ENCODE measurements at places on chromosomes 5 and 9.

DNA sequence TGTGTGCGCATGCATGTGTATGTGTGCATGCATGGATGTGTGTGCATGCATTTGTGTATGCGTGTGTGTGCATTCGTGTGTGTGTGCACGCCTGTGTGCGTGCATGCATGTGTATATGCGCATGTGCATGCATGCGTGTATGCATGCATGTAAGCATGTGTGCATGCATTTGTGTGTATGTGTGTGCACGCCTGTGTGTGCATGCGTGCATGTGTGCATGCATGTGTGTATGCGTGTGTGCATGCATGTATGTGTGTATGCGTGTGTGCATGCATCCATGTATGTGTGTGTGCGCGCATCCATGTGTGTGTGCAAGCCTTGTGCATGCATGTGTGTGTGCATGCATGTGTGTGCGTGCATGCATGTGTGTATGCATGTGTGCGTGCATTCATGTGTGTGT is 276.8 kb downstream of the PBX3 start:
- no peak for DNase-seq

GRCh38 chr9:13181652-13182051 is 97.8 kb downstream of the MPDZ start:
- DNase-seq, result no peak

DNA sequence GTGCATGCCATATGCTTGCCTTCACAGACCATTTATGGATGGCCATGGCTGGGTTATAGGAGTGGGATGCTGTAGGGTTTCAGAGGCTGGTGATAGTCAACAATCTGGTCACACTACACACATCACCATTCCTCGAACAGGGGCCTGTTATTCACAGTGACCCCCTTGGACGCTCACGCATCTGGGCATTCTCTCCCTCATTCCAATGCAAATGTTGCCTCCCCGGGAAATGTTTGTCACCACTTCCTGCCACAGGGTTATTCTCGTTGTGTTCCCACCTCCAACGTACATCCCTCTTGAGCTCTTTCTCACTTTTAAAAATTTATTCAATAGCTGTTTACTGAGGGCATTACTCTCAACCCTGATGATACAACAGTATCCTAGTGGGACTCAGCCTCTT is 135.4 kb downstream of the SCAMP1 start:
- DNase-seq, result no peak

DNA sequence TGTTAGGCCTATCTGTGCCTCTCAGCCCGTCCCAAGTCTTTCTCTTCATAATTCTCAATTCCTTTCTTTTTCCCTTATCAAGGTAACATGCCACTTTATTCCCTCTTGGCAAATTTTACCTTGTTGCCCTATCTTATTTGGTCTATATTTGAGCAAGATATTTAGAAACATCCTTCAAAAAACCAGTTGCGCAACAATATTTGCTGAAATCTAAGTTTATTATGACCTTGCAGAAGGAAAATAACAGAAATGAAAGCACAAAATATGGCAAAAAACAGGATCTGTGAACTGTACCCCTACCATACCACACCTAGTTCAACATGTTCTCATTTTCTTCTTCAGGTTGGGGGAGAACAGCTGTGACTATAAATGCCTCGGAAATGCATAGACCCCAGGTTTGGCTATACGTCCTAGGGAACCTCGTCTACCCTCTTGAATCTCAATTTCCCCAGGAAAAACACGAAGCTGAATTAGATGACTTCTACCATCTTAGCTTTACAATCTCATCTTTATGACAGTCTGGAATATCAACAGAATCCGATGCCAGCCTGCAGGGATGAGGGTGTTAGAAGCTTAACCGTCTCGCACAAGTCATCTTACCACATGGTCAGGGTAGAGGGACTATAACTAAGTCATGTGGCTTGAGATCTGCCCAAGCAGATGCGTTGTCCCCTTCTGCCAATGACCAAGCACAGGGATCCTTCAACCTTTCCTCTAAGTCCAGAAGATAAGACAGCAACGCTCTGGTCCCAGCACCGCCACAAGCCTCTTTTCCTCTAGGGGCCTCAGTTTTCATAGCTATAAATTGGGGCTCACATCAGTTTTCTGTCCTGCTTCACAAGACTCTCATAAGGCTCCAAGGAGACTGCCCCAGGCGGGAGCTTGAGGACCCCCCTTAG is 1.3 kb downstream of the LCP2 start:
- no peak for DNase-seq

GRCh38 chr9:137128862-137129455 is 10.0 kb upstream of the GRIN1 start:
- peak; percentile 49 for DNase-seq

GRCh38 chr5:143470120-143470519 is 66.6 kb upstream of the NR3C1 start:
- DNase-seq, result peak; percentile 17
